Right kidney (tissue), 9 donors: ENCODE measurements at places on chromosomes 11 and 22.

GRCh38 chr11:35873721-35874120 is 70.1 kb upstream of the LDLRAD3 start:
- no peak for DNase-seq

DNA sequence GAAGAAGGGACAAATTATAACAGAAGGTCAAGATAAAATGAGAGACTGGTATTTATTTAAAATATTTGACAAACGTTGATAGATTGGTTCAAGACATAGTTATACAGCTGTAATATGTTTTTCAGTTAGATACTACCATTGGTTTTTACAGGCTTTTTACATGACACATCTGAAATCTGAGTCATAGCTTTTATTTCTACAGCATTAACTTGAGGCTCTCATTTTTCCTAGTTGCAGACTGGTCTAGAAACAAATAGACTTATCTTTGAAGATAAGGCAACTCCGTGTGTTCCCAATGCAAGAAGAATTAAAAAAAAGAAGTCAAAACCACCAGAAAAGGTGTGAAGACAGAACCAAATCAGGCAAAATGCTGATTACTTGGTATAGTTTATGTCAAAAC is 31.3 kb downstream of the CEP57 start:
- no peak for DNase-seq

DNA sequence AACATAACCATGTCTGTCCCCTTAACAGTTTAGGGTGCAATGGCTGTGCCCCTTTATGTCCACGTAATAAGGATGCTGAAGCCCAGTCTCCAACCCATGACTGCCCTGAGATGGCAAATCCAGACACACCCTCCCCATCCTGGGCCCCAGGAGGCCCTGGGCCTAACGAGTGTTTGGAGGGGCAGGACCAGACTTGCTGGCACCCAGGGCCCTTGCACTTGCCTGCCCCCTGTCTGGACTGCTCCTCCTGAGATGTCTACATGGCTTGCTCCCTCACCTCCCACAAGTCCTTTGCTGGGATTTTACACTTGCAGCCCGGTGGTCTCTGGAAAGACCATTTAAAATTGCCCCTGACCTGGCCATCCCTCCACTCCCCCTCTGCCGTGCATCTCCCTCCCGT is 132.2 kb upstream of the NECTIN1 start:
- no peak for DNase-seq

DNA sequence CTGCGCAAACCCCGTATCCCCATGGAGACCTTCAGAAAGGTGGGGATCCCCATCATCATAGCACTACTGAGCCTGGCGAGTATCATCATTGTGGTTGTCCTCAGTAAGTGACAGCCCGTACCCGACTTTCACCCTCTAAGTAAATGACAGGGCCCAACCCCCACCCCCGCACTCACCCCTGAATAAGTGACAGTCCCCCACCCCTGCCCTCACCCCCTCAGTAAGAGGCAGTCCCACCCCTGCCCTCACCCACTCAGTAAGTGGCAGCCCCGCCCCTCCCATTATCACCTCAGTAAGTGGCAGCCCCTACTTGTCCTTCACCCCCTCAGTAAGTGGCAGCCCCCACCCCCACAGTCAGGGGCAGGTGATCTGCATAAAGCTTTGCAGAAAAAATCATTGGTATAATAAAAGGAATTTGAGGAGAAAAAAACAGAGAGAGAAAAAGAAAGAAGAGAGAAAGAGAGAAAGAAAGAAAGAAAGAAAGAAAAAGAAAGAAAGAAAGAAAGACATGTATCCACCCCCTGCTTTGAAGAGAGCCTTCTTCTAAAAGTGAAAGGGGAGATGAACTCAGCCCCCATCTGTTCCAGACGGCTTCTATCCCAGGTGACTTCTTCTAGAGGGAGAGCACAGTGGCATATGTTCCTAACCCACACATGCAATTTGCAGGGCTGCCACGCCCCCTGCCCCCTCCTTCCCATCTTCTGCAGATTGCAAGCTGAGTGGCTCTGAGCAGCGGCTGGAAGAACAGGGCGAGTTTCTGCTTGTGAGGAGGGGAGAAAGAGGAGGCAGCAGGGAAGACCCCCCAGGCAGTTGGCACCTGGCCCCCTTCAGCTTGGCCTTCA is 12.5 kb upstream of the SMIM35 start:
- DNase-seq: no peak

GRCh38 chr22:37267135-37267587 is 15.1 kb upstream of the CYTH4 start:
- DNase-seq: peak; percentile 67

- no peak for DNase-seq
Observed at GRCh38 chr22:40595497-40596234, 40.9 kb downstream of the MRTFA start.

GRCh38 chr11:93648158-93648557 is 13.3 kb upstream of the CEP295 start:
- DNase-seq: no peak

GRCh38 chr11:107014871-107015270 is 3.4 kb downstream of the GUCY1A2 start:
- no peak for DNase-seq

- no peak for DNase-seq
Observed at GRCh38 chr11:74877132-74877531, 71.8 kb downstream of the XRRA1 start.

DNA sequence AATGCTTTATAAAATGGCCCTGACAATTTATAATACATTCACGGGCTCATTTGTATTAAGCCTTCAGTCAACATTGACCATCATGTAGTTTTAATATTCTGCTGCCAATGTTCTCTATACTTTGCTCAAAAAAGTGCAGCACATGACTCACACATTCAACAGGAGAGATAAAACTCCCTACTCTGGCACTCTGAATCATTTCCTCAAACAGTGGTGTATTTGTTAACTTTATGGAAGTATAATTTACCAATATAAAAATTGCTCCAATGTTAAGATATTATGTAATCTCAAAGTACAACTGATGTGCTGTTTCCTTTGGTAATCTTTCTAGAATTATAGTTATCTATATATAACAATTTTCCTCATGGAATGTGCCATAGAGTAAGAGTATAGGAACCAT is 39.9 kb downstream of the MAML2 start:
- DNase-seq: no peak

DNA sequence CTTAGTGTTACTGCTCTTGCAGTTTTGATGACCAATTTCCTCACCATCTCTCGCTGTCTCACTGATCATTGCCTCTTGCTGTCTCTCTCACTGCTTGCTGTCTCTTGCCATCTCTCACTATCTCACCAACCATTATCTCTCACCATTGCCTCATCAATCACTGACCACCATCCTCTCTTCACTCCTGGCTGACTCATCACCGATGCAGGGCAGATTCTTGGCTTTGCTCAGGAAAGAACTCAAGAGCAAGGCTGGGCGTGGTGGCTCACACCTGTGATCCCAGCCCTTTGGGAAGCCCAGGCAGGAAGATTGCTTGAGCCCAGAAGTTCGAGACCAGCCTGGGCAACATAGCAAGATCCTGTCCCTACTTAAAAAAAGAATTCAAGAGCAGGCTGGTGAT is 66.3 kb upstream of the SYN3 start:
- DNase-seq: no peak

- DNase-seq: no peak
Observed at GRCh38 chr11:75721852-75722668, 4.4 kb downstream of the MOGAT2 start.

GRCh38 chr11:17638311-17638710 is 81.1 kb upstream of the MYOD1 start:
- no peak for DNase-seq

DNA sequence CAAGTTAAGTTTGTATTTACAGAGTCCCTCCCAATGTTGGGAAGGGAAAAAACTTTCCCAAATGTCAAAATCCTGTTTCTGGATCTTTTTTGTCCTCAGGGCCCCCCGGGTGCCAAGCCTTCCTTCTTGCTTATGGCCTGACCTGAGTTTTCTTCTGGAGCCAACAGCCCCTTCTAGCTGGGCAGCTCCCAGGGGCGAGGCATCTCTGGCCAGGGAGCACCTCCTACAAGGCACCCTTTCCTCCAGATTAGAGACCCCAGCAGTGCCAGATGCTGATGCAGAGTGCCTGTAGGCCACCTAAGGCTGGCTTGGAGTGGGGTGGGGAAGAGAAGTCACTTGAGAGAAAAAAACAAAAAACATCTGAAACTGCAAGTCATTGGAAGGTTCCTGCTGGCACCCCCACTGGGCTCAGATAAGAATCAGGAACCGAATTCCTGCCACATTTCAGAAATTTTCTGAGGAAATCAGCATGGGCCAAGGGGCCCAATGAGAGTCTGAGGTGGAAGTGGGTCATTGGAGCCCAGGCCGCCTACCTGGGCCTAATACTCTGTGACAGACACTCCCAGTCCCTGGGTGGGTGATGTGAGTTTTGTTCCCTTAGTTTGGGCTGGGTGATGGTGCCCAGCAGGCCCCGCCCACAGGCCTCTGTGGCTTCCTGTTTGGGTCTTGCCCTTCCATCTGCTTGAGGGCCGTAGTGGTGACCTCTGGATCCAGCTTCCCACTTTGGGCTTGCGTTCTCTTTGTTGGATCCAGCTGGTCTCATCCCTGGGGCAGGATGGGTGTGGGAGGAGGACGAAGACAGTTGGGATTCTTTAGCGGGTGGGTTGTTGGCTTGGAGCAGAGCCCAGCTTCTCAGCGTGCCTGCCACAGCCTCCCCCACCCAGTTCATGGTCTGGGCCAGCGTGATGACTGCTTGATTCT is 40.6 kb downstream of the PARVA start:
- DNase-seq: no peak

DNA sequence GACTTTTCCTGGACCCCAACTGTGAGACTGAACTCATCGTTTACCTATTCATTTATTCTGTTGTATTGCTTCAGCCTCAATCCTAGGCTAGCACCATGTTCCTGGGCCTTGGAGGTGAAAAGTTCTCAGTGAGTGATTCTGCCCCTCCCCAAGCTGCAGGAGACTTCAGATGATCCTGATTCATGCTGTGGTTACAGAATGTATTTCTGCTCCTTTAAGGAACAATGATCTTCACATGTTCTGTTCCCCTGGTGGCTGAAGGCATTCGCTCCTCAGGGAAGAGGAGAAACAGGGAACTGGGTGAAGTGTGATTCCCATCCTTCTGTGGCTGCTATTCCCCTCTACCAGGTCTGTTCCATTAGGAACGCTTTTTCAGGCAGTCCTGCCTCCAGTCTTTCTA is 2.4 kb downstream of the OR52E1 start:
- DNase-seq: no peak

DNA sequence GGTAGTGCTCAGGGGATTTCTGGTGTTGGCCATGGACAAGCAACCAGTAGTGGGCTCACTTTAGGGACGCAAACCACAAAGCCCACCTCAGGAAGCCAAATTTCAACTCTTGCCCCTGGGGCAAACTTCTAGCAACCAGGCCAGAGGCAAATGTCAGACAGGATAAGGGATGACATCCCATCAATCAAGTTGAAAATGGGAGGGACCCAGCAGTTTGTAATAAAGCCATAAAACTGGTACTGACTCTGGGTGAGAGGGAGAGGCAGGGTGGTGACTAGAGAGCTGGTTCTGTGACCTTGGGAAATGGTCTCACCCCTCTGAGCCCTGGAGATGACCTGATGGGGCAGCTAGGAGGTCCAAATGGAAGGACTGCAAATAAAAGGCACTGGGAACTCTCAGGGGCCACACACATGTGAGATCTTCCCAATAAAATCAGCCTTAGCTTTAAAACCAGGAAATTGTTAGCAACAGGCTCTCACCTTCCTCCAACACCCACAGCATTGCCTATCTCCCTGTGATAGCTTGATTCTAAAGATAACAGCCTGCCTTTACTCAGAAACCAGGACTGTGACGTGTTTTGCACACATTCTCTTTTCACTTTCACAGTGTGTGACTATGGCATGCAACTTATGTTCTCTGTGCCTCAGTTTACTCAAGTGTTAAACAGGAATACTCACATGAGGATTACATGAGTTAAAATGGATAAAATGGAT is 6.4 kb upstream of the TBC1D10A start:
- DNase-seq: no peak

- DNase-seq: no peak
Observed at GRCh38 chr11:96187822-96188221, 155.2 kb downstream of the MAML2 start.
